ENCODE measurements at places on chromosomes 3 and 15. TPM values are rescaled to one million over a fixed set of nuclear protein-coding genes. Genes with fewer than 3 reads are reported as not detected.

DNA sequence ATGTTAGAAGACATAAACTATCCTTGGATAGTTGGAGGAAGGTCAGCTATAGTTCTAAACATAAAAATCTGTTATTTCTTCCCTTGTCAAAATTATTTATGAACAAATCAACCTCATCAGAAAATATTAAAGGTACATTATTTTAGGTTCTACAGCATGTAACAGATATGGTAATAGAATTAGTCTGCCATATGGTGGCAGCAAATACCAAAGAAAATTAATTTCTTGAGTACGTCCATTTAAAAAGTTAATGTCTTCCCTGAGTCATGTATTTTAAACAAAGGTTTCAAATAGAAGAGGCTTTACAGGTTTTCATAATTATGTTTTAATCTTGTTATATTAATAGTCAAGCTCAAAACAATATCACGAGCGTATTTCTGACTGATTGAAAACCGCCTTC, 17.9 kb upstream of the ANKRD28 start:
- H3K4me3 ChIP-seq = no peak overlapping the region
- no peak overlapping the region for H3K27ac ChIP-seq
- no peak for DNase-seq
- no peaks in the 10 kb centered on the region for H3K36me3 ChIP-seq
- peaks cover 2% of the 10 kb centered on the region for H3K4me1 ChIP-seq

DNA sequence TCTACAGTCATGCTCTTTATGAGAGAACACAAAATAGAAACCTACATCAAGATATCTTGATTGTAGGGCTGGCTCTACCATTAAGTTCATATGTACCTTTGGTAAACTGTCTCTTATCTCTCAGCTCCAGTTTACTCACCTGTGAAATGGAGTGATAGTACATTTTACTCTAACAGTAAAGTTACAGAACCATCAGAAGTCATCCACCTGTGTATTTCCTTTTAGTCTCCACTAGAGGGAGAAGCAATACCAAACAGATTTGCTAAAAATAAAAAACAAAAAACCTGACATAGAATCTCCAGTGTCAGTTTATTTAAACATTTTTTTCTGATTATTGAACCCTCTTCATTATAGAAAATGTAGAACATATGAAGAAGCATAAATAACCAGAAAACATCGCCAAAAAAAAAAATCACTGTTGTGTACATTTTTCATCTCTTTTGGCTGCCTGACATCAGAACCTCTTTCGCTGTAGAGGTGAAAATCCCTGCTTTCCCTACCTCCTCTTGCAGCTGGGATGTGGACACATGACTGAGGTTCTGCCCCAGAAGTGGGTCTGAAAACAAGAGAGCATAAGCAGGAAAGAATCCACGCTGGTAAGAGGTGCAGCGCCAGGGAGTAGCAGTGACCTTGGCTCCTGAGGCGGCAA, 48.7 kb upstream of the WDR72 start:
- DNase-seq = no peak
- no peaks in the 10 kb centered on the region for H3K27me3 ChIP-seq
- H3K36me3 ChIP-seq = no peaks in the 10 kb centered on the region
- H3K4me3 ChIP-seq = no peak overlapping the region

Gene SCN11A
- total RNA-seq = 0.23 TPM

- H3K27me3 ChIP-seq = no peaks in the 10 kb centered on the region
- H3K27ac ChIP-seq = no peak overlapping the region
- DNase-seq = no peak
- no peaks in the 10 kb centered on the region for H3K36me3 ChIP-seq
- H3K4me1 ChIP-seq = no peaks in the 10 kb centered on the region
Observed at GRCh38 chr3:143594206-143594605, 254.1 kb downstream of the SLC9A9 start.

Gene CCR8
- 2.8 TPM for total RNA-seq

DNA sequence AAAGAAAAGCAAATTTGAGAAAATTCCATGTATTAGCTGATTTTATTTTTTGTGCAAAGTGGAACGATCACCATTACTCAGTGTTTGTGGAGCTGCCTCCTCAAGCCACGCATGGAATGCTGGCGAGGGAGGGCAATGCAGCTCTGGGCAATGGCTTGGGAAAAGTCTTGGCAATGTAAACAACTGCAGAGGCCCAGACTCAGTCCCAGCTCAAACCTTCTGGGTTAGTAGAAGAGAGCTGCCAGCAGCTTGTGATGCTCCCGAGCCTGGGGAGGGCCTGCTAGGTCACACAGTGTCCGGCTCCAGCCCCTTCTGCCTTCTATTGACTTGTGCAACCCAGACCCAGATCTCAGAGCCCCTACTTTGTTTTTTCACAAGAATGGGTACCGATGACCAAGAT, 4.3 kb downstream of the EPHB1 start:
- H3K27ac ChIP-seq = no peak overlapping the region
- H3K4me1 ChIP-seq = no peaks in the 10 kb centered on the region
- H3K27me3 ChIP-seq = peaks cover 46% of the 10 kb centered on the region
- no peak for DNase-seq
- H3K4me3 ChIP-seq = no peak overlapping the region

- DNase-seq = no peak
- peaks cover 11% of the 10 kb centered on the region for H3K4me1 ChIP-seq
- no peak overlapping the region for H3K4me3 ChIP-seq
- H3K27ac ChIP-seq = no peak overlapping the region
- H3K27me3 ChIP-seq = peaks cover 11% of the 10 kb centered on the region
- no peaks in the 10 kb centered on the region for H3K36me3 ChIP-seq
Observed at GRCh38 chr3:72082186-72082715, 297.3 kb upstream of the PROK2 start.

DNA sequence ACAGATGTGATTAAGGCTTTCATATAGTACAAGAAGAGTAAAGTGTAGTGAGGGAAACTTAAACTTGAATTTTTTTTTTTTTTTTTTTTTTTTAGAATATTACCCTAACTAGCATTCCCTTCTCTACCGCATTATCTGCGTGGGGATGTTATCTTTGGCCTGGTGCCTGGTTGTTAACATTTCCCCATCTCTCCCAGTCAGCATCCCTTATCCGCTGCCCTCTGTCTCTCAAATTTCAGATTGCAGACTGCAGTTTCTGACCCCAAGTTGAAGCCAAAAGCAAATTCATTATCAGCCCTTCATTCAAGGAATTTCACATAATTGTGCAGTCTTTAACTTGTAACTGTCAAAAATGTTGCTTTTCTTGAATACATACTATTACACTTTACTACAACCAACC, 353.0 kb downstream of the PLOD2 start:
- no peaks in the 10 kb centered on the region for H3K4me1 ChIP-seq
- no peak overlapping the region for H3K27ac ChIP-seq
- no peaks in the 10 kb centered on the region for H3K27me3 ChIP-seq
- DNase-seq = no peak

- peak overlapping the region; percentile 91 for H3K27ac ChIP-seq
- H3K27me3 ChIP-seq = no peaks in the 10 kb centered on the region
- H3K4me1 ChIP-seq = peaks cover 17% of the 10 kb centered on the region
- H3K4me3 ChIP-seq = peak overlapping the region; percentile 88
Observed at GRCh38 chr15:49154799-49155109, 645 bp downstream of the COPS2 start.

Gene EFHB
- 1.8 TPM for total RNA-seq

Gene PFKFB4
- 4.2 TPM for total RNA-seq

- H3K36me3 ChIP-seq = no peaks in the 10 kb centered on the region
- peak overlapping the region; percentile 72 for H3K27ac ChIP-seq
- peaks cover 29% of the 10 kb centered on the region for H3K4me1 ChIP-seq
Observed at GRCh38 chr15:74402337-74402841, 31.4 kb downstream of the SEMA7A start.

DNA sequence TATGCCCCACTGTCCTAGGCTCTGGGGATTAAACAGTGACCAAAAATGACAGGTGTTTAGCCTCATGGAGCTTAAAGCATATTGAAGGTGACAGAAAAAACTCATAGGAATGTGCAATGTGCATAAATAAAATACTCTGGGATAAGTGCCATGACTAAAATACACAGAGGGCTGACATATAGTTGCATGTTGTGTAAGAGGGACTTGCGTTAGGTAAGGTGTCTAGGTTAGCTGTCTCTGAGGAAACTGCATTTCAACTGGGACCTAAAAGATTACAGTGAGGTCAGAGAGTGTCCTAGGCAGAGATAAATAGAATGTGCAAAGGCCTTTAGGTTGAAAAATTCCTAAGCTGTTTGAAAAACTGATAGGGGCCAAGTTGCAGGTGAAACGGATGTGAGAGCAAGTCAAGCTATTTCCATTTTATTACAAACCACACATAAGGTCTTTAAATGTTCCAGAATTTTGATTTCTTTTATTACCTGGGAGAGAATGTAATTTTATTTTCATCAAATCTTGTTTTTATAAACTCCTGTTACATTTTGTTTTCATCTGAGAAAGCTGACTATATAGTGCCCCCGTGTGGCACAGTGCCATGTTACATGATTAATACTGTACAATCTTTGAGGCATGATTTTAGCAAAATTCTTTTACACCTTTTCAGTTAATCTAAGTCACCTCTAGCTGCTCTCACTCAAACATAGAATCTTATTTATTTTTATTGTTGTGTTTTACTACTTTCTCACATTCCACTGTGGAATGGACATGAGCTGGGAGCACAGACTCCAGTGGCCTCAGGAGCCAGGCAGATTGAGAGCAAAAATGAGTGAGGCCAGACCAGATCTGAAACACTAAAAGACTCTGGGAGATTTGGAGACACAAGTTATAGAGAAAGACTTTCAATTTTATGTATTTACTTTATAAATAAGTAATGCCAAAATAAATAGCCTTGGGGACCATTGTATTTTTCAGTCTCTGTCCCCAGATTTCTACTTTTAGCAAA, 259.6 kb upstream of the ZNF717 start:
- no peak overlapping the region for H3K27ac ChIP-seq
- no peak for DNase-seq
- H3K36me3 ChIP-seq = no peaks in the 10 kb centered on the region
- no peak overlapping the region for H3K4me3 ChIP-seq
- H3K4me1 ChIP-seq = no peaks in the 10 kb centered on the region

- no peaks in the 10 kb centered on the region for H3K36me3 ChIP-seq
- H3K27me3 ChIP-seq = peaks cover 3% of the 10 kb centered on the region
- H3K4me3 ChIP-seq = no peak overlapping the region
- no peaks in the 10 kb centered on the region for H3K4me1 ChIP-seq
- no peak overlapping the region for H3K27ac ChIP-seq
- DNase-seq = no peak
Observed at GRCh38 chr15:47726399-47726823, 9.1 kb downstream of the SEMA6D start.

DNA sequence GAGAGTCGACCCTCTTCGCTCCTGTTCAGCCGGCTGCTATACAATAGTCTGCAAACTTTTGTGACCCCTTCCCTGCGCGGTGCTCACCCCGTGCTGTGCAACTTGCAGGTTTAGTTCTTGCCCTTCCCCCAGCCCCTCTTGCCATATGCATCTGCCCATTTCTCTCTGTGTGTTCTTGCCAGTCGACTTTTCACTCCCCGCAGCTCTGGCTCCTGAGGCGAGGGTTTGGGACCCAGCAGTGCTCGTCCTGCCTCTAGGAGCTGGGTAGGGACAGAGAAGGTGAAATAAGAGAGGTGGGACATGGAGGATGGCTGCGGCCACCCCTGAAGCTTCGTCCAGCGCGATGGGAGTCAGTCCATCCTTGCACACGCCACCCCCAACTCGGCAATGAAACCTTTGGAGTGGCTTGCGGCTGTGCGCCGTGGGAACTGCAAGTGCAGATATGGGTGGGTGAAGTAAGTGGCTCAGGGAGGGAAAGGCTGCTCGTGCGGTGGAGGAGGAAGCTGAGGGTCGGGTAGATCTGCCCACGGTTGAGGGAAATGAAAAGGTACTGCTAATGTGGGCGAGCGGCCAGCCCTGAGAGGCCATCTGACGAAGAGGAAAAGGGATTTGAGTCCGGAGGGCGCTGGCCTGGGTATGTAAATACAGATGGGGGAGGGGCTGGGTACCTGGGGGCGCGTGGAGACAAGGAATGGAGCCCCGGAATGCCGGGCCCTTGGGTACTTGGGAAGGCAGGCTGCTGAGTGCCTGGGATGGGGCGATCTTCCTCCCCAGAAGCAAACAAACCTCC, 1.0 kb downstream of the LRRC3B start:
- no peaks in the 10 kb centered on the region for H3K36me3 ChIP-seq
- peaks cover 16% of the 10 kb centered on the region for H3K27me3 ChIP-seq
- no peak overlapping the region for H3K4me3 ChIP-seq
- no peaks in the 10 kb centered on the region for H3K4me1 ChIP-seq
- H3K27ac ChIP-seq = no peak overlapping the region
- DNase-seq = no peak

GRCh38 chr3:12521010-12521409, 24.3 kb downstream of the MKRN2OS start:
- H3K4me1 ChIP-seq = no peaks in the 10 kb centered on the region
- no peak overlapping the region for H3K27ac ChIP-seq
- no peak overlapping the region for H3K4me3 ChIP-seq
- H3K27me3 ChIP-seq = no peaks in the 10 kb centered on the region
- no peak for DNase-seq

- H3K4me3 ChIP-seq = no peak overlapping the region
- no peaks in the 10 kb centered on the region for H3K27me3 ChIP-seq
- H3K36me3 ChIP-seq = peaks cover 18% of the 10 kb centered on the region
- H3K27ac ChIP-seq = no peak overlapping the region
- DNase-seq = no peak
- H3K4me1 ChIP-seq = peaks cover 23% of the 10 kb centered on the region
Observed at GRCh38 chr3:97968376-97968775, 3.9 kb downstream of the RIOX2 start.

GRCh38 chr15:39301589-39301999, 279.3 kb upstream of the THBS1 start:
- no peaks in the 10 kb centered on the region for H3K36me3 ChIP-seq
- H3K4me1 ChIP-seq = no peaks in the 10 kb centered on the region
- no peak overlapping the region for H3K4me3 ChIP-seq
- H3K27me3 ChIP-seq = no peaks in the 10 kb centered on the region
- no peak for DNase-seq

Gene BAHD1
- total RNA-seq = 33.4 TPM

All from T-cell (primary cell).